Lower lobe of right lung (tissue), 2 donors: ENCODE measurements at places on chromosomes 12 and 14. TPM values are rescaled to one million over a fixed set of nuclear protein-coding genes. Genes with fewer than 3 reads are reported as not detected.
A peak's percentile ranks its signal among the peaks of the same experiment; 100 is the strongest.

GRCh38 chr14:61350427-61351270 is 29.3 kb downstream of the PRKCH start:
- no peak overlapping the region for H3K27ac ChIP-seq
- H3K27me3 ChIP-seq = no peaks in the 10 kb centered on the region
- DNase-seq = no peak
- H3K4me3 ChIP-seq = no peak overlapping the region
- peaks cover 49% of the 10 kb centered on the region for H3K4me1 ChIP-seq

DNA sequence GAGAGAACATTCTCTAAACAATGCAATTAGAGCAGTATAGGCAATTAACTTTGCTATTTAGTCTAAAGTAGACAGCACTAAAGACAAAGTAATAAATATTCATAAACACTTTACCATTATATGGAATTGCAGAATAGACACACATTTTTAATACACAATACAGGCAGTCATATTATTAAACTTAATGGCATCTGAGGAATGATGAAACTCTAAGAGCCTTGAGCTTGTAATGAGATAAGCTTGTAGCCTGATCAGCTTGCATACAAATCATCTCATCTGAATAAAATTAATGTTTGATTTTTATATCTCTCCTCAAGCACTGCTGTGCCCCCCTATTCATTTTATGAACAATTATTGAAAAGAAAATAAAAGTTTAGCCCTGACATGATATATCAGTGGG is 107.6 kb downstream of the MGAT4C start:
- H3K27me3 ChIP-seq = no peaks in the 10 kb centered on the region
- H3K36me3 ChIP-seq = no peaks in the 10 kb centered on the region

DNA sequence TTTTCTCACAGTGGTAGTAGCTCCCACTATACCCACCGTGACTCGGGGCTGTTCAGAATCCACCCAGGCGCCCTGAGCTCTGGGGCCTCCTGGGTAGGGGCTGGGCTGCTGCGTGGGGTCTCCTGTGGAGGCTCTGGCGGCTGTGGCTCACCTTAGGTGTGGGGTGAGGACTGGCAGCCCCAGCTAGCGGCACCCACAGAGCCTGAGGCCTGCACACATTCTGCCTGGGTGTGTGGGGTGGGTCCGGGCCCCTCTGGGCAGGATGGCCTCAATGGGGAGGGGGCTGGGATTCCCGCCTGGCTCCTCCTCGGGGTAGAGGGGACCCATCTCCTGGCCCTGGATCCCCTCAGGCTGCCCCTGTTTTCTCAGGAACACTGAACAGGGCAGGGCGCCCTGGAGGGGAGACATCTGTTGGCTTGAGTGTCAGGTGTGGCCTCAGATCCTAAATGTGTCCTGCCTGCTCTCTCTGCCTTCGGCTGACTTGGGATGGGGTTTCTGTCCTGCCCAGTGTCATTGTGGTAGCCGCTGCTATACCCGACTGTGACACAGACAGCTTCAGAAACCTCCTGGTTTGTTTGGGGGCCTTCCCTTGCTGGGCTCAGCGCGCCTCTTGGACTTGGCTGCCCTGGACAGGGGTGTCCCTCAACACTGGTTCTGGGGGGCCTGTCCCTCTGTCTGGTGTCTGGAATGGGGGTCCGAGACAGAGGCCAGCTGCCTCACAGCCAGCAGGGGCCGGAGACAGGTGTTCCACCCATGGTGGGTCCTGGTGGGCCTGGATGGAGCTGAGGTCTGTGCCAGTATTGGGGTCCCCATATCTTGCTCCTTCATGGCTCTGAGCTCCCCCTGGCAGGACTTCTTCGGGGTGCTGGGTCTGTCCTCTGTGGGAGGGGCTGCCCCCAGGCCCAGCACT is 354.9 kb downstream of the TMEM121 start:
- H3K27me3 ChIP-seq = no peaks in the 10 kb centered on the region
- no peak overlapping the region for H3K4me3 ChIP-seq
- H3K4me1 ChIP-seq = no peaks in the 10 kb centered on the region
- peak; percentile 30 for DNase-seq
- H3K36me3 ChIP-seq = no peaks in the 10 kb centered on the region
- no peak overlapping the region for H3K27ac ChIP-seq

GRCh38 chr12:41224066-41224465 is 35.9 kb downstream of the PDZRN4 start:
- no peaks in the 10 kb centered on the region for H3K27me3 ChIP-seq
- DNase-seq = no peak
- no peak overlapping the region for H3K4me3 ChIP-seq
- no peaks in the 10 kb centered on the region for H3K36me3 ChIP-seq

GRCh38 chr14:104281768-104282301 is 143.4 kb downstream of the KIF26A start:
- H3K4me1 ChIP-seq = no peaks in the 10 kb centered on the region
- H3K36me3 ChIP-seq = no peaks in the 10 kb centered on the region
- H3K4me3 ChIP-seq = no peak overlapping the region
- H3K27ac ChIP-seq = no peak overlapping the region

GRCh38 chr12:94207849-94208621 is 59.7 kb downstream of the PLXNC1 start:
- no peaks in the 10 kb centered on the region for H3K27me3 ChIP-seq
- H3K27ac ChIP-seq = peak overlapping the region; percentile 68
- DNase-seq = no peak

DNA sequence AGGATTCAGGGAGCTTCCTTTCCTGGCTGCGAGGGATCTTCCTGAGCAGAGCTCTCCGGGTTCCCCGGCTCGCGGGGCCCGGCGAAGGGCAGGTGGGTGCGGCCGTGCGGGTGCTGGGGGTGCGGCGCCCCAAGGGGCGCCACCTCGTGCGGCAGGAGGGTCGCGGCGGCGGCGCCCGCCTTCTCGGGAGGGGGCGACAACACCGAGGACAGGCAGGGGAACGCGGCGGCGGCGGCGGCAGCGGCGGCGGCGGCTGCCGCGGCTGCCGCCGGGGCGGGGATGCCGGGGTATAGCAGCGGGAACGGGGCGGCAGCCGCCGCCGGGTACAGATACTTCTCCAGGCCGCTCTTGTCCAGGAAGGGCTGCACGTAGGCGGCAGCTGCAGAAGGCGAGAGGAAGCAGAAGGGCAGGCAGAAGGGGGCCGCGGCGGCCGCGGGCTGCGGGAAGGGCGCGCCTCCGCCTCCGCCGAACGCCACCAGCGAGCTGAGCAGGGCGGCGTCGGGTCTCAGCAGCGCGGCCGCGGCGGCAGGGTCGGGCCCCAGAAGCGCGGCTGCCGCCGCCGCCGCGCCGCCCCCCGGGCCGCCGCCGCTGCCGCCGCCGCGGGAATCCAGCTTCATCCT is 2.7 kb downstream of the BHLHE41 start:
- H3K4me1 ChIP-seq = peaks cover 60% of the 10 kb centered on the region
- peaks cover 55% of the 10 kb centered on the region for H3K27me3 ChIP-seq
- H3K27ac ChIP-seq = peak overlapping the region; percentile 79

DNA sequence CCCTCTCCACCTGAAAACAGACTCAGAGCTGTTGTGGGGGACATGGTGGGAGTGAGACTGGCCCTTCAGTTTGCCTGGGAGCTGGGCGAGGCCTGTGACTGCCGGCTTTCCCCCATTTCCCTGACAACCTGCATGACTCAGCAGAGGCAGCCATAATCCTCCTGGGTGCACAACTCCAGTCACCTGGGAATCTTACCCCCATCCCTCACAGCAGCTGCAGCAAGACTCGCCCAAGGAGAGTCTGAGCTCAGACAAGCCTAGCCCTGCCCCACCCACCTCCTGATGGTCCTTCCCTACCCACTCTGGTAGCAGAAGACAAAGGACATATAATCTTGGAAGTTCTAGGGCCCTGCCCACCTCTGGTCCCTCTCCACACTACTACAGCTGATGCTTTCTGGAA is 207.3 kb upstream of the ARID2 start:
- no peaks in the 10 kb centered on the region for H3K4me1 ChIP-seq
- H3K36me3 ChIP-seq = no peaks in the 10 kb centered on the region
- H3K27ac ChIP-seq = no peak overlapping the region
- no peaks in the 10 kb centered on the region for H3K27me3 ChIP-seq

DNA sequence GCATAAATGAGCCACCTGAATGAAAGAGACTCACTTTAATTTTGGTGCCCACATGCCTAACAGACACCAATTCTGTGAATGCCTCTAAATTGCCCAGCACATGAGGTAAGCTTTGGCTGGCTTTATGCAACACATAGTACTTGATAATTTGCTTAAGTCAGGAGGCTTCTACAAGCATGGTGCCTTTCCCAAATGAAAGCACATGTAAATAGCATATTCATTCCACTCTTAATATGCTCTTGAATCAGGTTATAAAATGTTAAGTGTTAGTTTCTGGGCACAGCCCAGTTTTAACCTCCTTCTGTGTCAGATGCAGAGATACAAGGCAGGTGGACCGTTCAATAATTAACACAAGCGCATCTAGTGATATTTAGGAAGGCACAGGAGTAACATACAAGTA is 15.6 kb downstream of the TMCC3 start:
- H3K27ac ChIP-seq = no peak overlapping the region
- no peaks in the 10 kb centered on the region for H3K36me3 ChIP-seq
- H3K4me1 ChIP-seq = no peaks in the 10 kb centered on the region
- no peaks in the 10 kb centered on the region for H3K27me3 ChIP-seq
- H3K4me3 ChIP-seq = no peak overlapping the region

DNA sequence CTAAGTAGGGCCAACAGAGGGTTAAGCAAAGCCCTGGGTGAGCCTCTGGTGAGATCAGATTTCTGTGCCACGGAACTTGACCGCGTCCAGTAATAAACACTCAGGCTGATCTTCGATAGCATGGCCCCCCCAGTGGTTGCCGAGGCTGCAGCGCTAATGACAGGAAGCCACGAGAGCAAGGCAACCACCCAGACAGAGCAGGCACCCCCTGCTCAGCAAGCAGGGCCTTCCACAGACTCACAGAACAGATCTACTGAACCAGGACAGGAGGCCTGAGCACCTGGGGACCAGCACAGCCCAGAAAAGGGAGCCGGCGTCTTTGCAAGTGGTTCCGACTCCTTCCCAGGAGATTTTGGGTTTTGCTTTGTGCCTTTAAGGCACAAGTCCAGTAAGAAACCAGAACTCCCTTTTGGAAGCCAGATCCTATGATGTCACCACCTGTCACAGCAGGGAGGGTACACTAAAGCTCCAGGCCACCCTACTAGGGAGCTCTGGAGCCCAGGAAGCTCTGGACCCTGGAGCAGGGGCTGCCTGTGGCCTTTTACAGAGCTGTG is 42.3 kb downstream of the BCL11B start:
- H3K36me3 ChIP-seq = no peaks in the 10 kb centered on the region
- no peak overlapping the region for H3K4me3 ChIP-seq
- no peak overlapping the region for H3K27ac ChIP-seq
- peaks cover 4% of the 10 kb centered on the region for H3K4me1 ChIP-seq
- peaks cover 29% of the 10 kb centered on the region for H3K27me3 ChIP-seq

DNA sequence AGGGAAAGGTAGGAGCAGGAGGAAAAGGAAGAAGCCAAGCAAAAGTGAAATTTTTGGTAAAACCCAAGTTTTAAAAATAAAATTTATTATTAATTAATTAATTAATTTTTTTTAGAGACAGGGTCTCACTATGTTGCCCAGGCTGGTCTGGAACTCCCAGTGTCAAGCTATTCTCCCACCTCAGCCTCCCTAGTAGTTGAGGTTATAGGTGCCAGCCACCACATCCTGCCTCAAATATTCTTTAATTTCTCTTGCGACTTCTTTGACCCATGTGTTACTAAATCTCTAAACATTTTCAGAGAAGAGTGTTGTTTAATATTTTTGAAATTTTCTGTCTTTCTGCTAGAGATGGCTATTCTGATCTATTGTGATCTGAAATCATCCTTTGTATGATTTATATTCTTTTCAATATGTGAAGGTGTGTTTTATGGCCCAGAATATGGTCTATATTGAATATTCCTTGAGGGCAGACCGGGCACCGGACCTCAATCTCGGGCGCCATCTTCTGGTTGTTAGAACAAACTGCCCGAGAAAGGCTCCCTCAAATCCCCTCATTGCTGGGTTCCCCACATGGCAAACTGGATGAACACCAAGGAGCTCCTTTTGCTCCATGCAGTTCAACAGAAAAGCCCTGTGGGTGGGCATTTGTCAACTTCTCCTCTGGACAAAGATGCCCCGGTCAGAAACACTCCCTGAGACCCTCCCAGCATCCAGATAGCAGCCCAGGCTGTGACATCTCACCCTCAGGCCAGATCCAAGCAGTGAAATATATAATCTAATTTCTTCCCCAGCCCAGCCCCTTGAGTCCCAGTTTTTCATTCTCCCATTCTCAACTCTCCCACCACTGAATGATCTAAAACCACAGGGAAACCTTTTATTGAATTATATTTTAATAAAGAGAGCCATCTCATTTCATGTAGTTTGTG is 110.5 kb downstream of the ASCL4 start:
- no peak overlapping the region for H3K4me3 ChIP-seq
- peak; percentile 63 for DNase-seq
- H3K4me1 ChIP-seq = no peaks in the 10 kb centered on the region
- no peaks in the 10 kb centered on the region for H3K27me3 ChIP-seq
- H3K36me3 ChIP-seq = no peaks in the 10 kb centered on the region

GRCh38 chr14:101442451-101442850 is 118.8 kb upstream of the DIO3 start:
- H3K4me3 ChIP-seq = no peak overlapping the region
- no peaks in the 10 kb centered on the region for H3K36me3 ChIP-seq
- H3K4me1 ChIP-seq = no peaks in the 10 kb centered on the region
- no peak for DNase-seq

- no peaks in the 10 kb centered on the region for H3K27me3 ChIP-seq
- H3K27ac ChIP-seq = no peak overlapping the region
- no peaks in the 10 kb centered on the region for H3K4me1 ChIP-seq
- no peak for DNase-seq
- H3K4me3 ChIP-seq = no peak overlapping the region
These were observed 189.2 kb upstream of the MGAT4C start for GRCh38 chr12:86445356-86445755.

- H3K27me3 ChIP-seq = no peaks in the 10 kb centered on the region
- no peaks in the 10 kb centered on the region for H3K4me1 ChIP-seq
- no peak for DNase-seq
- no peaks in the 10 kb centered on the region for H3K36me3 ChIP-seq
- H3K4me3 ChIP-seq = no peak overlapping the region
These were observed 203.8 kb downstream of the RASSF9 start for GRCh38 chr12:85632390-85632789.

DNA sequence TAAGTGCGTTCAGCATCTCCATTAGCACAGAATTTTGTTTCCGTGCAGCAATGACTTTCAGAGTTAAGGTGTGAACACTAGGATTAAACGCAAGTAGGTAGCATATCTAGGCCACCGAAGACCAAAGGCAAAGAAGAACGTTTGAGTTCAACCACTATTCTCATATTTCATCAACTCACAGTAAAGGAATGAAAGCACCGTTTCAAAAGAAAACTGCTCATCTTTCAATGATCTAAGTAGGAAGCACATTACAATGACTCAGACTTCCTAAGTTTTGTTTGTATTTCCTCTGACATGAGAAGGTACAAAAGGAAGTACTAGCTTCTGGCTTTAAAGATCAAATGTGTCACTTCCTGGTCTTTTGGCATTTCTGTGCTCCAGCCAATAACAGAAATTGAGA is 57.6 kb downstream of the ACADS start:
- DNase-seq = no peak
- H3K27ac ChIP-seq = peak overlapping the region; percentile 19
- peaks cover 49% of the 10 kb centered on the region for H3K36me3 ChIP-seq
- H3K27me3 ChIP-seq = no peaks in the 10 kb centered on the region
- no peaks in the 10 kb centered on the region for H3K4me1 ChIP-seq

- H3K4me3 ChIP-seq = no peak overlapping the region
- no peaks in the 10 kb centered on the region for H3K36me3 ChIP-seq
- no peak for DNase-seq
- no peak overlapping the region for H3K27ac ChIP-seq
These were observed 769.8 kb downstream of the C12orf50 start for GRCh38 chr12:87259391-87259790.

The OAS2 gene
- total RNA-seq = 96.4 TPM

The TARBP2 gene
- total RNA-seq = 34.3 TPM

The IL22 gene
- not detected for total RNA-seq

The HSP90B1 gene
- total RNA-seq = 666 TPM

The RILPL2 gene
- total RNA-seq = 18.6 TPM

The TMEM63C gene
- 0.27 TPM for total RNA-seq

The TEX22 gene
- total RNA-seq = 3.8 TPM
